ENCODE measurements at places on chromosomes 1 and 21.
A peak's percentile ranks its signal among the peaks of the same experiment; 100 is the strongest.

- no peak for DNase-seq
These were observed 39.3 kb downstream of the SPAG17 start for GRCh38 chr1:118145721-118146120.

DNA sequence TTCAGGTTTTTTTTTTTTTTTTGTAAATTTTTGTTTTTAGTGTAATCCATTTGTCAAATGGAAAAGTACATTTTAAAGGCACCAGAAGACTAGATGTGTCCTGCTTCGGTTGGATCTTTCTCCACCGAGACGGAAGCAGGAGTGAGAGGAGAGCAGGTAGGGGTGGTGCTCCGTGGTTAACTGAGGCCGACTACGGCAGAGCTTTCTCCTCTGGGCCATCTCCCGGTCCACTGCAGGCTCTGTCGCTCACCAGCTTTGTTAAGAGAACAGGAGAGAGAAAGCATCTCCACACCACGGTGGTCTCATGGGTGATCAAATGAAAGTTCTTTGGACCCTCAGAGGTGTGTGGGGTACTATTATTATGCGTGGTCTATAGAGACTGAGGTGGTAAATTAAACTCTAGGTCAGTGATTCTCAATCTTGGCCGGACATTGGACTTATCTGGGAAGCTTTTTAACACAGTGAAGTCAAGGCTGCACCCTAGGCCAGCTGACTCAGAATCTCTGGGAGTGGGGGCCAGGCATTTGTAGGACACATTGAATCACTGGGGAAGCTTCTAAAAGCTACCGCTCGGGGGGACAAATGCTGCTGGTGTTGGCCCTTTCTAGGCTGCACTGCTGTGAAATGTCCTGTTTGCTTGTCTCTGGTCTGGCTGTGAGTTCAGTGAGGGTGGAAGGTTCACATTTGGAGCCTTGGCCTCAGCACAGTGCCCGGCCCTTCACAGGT lies 25.0 kb downstream of the ABCA4 start:
- no peak for DNase-seq

DNA sequence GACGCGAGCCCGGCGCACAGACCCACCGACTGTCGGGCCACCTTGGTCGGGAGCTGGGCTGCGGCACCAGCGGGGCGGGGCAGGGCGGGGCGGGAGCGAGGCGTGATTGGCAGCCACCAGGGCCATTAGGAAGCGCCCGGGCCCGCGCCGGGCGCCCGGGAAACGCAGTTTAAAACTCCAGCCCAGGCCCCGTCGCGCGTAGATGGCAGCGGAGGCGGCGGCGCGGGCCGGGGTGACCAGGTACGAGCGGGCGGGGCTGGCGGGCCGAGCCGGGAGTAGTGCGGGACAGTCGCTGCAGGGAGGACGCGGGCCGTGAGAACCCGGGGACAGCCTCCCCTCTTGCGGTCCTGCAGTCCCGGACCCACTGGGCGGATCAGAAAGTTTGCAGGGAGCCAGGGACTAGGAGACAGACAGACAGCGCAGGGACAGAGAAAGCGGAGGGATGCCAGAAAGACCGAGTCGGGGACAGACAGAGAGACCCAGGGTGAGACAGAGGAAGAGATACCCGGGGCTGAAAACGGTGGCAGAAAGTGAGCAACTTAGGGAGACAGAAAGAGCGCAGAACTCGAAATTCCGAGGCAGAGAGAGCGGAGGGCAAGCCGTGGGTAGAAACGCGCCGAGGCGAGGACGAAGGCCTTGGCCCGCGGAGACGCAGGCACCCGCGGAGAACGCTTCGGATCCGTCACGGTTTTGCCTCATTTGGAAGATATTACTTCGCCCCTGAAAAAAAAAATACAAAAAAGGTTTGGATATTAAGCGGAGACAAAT lies at the start of gene DMBX1:
Gene DMBX1, plus strand, starts transcription at position 199 of the 768 bp plus-strand sequence. CDS start 17,175 bp downstream, outside the sequence.
- DNase-seq: peak; percentile 71

DNA sequence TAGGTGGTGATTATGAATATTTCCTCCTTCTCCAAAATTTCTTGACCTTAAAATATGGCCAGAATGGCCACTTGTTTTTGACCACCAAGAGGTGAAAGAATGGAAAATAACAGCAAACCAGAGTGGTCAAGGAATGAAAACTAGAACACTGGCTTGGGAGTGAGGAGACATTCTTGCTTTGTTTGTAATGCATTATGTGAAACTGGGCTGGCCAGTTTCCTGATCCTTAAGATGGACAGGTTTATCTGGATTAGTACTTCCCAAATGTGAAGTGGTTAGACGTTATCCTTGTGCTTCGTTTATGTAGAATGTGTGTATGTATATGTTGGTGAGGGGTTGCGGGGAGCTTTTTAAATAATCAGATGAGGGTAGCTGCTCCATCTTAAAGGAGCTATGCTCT lies 12.8 kb downstream of the PLA2G4A start:
- no peak for DNase-seq

- DNase-seq: no peak
These were observed 59.8 kb upstream of the CACYBP start for GRCh38 chr1:174939775-174940545.
